ENCODE measurements at places on chromosomes 4 and X.

GRCh38 chrX:41308884-41309647 is 24.9 kb upstream of the DDX3X start:
- DNase-seq: no peak

DNA sequence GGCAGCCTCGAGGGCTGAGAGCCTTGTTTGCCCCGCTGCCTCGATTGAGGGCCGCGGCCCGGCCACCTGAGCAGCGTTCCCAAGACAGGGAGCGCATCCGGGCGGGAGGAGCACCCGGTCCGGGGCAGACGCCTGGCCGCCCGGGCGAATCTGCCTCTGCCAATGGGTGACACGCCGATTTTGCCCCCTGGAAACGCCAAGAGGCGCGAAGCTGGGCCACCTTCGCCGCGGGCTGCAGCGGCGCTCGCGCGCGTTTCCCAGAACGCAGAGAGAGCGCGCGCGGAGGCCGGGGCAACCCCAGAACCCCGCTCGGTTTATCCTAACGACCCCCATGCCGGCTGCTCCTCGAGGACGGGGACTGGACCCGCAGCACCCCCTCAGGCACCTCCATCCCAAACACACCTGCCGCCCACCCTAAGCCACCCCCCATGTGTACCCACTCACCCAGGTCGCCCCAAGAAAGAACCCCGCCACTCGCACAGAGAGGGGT is 575 bp downstream of the MAP7D2 start:
- DNase-seq: no peak

DNA sequence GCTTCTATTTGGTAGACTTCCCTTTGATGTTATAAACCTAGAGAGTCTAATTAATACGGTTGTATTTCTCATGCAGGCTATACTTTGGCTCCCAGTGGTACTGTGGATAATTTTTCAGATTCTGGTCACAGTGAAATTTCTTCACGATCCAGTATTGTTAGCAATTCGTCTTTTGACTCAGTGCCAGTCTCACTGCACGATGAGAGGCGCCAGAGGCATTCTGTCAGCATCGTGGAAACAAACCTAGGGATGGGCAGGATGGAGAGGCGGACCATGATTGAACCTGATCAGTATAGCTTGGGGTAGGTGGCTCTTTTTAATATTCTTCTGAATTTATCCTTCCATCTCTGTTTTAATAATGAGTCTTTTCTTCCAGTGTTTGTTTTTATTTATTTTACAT is 249.7 kb downstream of the RAPGEF2 start:
- DNase-seq: no peak

- DNase-seq: no peak
These were observed 138.7 kb downstream of the PDGFC start for GRCh38 chr4:156832886-156833285.

DNA sequence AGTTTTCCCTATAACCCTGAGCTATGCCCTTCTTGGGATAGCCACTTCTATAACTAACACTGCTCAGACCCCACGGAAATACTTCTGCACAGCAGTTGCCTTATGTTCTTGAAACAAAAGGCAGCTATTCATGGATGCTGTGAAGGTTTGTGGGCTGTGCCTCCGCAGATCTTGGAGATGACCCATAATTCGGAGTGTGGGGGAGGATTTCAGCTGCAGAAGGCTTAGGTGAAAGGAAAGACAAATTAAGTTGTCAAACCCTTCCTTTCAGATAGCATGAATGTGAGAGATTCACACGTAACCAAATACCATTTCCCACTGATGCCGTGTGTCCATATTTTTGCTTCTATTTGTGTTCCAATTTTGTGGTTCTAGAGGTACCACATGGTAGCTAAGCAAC is 38.1 kb upstream of the NYX start:
- DNase-seq: no peak

DNA sequence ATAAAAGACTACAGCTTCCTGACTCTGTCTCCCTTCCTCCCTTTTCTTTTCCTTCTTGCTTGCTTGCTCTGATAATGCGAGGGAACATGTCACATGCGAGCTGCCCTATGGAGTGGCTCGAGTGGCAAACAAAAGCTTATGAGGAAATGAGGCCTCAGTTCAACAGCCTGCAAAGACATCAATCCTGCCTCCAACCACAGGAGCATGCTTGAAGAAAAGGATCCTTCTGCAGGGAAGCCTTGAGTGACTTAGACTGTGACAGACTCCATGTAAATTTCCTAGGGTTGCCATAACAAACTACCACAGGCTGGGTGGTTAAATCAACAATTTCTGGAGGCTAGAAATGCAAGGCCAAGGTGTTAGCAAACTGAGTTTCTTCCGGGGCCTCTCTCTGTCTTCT is 152.5 kb downstream of the NR3C2 start:
- DNase-seq: no peak

- no peak for DNase-seq
These were observed 32.2 kb downstream of the TBC1D14 start for GRCh38 chr4:6941796-6942195.

DNA sequence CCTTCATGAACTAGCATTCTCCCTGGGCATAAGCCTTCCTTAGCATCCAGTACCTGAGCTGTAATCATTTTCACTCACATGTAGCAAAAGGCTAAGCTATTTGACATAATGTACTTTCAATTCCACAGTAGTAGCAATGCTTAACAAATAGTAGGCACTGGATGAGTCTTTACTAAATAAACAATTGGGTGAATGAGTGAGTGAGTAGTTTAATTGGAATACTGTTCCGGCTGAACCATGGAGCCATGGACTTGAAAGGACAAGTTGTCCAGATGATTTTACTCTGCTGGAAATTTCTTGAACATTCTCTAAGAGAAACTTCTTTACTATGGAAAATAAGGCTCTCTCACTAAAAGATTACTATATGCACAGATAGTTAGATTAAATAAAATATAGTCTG is 159.3 kb downstream of the FAM47B start:
- no peak for DNase-seq

- DNase-seq: no peak
These were observed 118.1 kb downstream of the SORCS2 start for GRCh38 chr4:7310451-7310850.

DNA sequence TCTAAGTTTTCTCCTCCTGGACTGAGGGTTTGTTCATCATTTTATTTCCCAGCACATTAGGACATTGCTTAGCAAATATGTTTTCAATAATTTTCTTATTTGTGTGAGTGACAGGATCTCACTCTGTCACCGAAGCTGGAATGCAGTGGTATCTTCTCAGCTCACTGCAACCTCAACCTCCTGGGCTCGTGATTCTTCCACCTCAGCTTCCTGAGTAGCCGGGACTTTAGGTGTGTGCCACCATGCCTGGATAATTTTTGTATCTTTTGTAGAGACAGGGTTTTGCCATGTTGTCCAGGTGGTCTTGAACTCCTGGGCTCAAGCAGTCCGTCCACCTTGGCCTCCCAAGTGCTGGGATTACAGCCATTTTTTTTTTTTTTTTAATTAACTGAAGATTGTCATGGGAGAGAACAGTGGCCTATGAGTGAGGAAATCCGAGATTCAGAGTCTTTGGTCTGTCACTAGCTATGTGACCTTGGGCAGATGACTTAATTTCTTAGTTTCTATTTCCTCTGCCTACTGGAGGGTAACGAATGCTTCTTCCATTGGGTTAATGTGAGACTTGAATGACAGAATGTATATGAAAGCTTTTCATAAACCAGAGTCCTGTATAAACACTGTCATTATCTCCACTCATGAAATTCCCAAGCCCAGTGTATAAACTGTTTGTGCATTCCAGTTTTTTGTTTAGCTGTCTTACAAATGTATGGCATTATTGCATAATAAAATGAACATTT is 23.9 kb downstream of the MOB1B start:
- no peak for DNase-seq

- DNase-seq: no peak
These were observed 52.1 kb downstream of the NPY5R start for GRCh38 chr4:163395758-163396157.

DNA sequence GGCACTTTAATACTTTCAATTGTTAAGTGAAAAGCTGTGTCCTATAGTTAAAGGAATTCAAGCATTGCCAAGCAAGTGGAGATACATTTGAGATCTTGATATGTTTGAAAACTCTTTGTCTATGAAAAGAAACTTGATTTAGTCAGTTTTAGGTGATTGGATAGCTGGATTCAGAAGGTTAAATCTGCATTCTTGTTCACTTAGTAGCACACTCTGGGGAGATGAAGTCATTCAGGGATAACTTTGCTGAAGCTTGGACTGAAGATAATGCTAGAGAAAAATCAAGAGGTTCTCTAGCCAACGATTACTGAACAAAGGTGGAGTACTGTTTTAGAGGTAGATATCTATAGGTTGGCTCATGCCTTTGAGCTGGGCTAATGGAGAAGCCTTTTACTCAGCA is 90.6 kb downstream of the DCAF8L2 start:
- no peak for DNase-seq

- DNase-seq: peak; percentile 74
These were observed 746 bp downstream of the PPAT start for GRCh38 chr4:56434599-56435139.

- no peak for DNase-seq
These were observed 133.4 kb downstream of the KLHL8 start for GRCh38 chr4:87087015-87087414.

DNA sequence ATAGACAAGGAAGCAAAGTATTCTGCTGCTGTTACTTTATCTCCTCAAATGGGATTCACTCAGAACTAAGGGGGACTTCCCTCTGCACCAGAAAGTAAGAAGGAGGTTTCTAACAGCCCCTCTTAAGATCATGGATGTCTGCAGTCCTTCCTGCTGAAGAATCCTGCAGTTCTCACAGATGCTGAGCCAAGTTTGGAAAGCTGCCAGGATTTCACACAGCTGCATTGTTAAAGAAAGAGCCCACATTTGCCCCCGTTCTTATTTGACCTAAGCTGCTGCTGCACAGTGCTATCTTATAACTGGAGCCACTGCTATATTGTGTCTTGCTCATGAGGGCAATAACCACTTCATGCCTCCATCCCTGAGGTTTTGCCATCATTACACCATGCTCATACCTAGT is 81.1 kb downstream of the FAAH2 start:
- no peak for DNase-seq

GRCh38 chr4:73704314-73705055 is 35.9 kb upstream of the CXCL8 start:
- DNase-seq: no peak

DNA sequence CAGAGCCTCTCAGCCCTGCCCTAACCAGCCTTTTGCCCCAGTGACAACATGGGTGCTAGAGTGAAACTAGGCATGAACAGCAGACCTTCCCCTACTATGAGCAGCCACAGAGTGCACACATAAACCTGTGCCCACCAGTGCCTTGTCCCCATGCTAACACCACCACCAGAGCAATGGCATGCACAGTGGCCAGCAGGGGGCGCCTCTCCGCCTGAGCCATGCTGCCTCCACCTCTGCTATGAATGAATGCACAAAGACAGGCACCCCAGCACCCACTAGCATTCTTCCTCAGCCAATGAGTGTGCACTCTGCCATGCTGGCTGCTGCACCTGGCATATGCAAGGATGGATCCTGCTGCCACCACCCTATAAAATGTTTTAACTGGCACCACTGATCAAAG is 286.9 kb upstream of the FGF16 start:
- DNase-seq: no peak

- peak; percentile 75 for DNase-seq
These were observed 568 bp downstream of the HTT start for GRCh38 chr4:3074846-3075651.

- no peak for DNase-seq
These were observed 204.0 kb downstream of the MID1 start for GRCh38 chrX:10416424-10416823.

- no peak for DNase-seq
These were observed 180.1 kb upstream of the S100G start for GRCh38 chrX:16469870-16470269.

DNA sequence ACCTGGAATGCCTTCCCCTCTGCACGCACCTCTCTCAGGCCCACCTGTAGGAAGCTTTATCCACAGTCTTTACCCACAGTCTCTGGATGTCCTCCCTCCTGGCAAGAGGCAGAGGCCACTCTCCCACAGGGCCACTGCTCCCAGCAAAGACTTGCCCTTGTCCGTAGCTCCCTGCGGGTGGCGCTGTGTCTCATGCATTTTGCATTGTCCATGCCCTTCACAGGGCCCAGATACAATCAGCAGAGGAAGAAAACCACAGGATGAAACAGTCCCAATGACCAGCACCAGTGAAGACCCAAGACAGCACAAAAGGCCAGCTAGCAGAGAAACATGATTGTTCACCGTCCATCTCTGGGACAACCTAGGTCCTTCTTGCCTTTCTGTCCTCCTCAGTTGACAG is 2.1 kb upstream of the NSG1 start:
- DNase-seq: no peak

GRCh38 chr4:183517781-183518180 is 12.9 kb downstream of the ING2 start:
- no peak for DNase-seq
